ENCODE measurements at places on chromosomes 2 and 18. TPM values are rescaled to one million over a fixed set of nuclear protein-coding genes. Genes with fewer than 3 reads are reported as not detected.
A peak's percentile ranks its signal among the peaks of the same experiment; 100 is the strongest.

LRRFIP1 gene
- total RNA-seq = 76.9 TPM

- peak; percentile 86 for DNase-seq
Observed at GRCh38 chr2:112869258-112869842, 32.8 kb upstream of the IL1B start.

DNA sequence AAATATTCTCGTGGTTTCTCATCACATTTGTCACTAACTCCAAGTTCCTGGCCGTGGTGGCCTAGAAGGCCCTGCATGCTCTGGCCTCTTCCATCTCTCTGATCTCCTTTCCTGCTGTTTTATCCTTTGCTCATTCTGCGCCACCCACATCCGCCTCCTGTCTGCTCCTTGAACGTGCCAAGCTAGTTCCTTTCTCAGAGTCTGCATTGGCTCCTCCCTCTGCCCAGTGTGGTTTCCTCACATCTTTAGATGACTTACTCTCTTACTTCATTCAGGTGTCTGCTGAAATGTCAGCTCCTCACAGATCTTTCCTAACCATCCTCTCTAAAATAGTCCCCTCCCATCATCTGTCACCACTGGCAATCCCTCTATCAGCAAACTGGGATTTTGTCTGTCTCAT, 158.6 kb upstream of the RBMS1 start:
- no peak for DNase-seq

DNA sequence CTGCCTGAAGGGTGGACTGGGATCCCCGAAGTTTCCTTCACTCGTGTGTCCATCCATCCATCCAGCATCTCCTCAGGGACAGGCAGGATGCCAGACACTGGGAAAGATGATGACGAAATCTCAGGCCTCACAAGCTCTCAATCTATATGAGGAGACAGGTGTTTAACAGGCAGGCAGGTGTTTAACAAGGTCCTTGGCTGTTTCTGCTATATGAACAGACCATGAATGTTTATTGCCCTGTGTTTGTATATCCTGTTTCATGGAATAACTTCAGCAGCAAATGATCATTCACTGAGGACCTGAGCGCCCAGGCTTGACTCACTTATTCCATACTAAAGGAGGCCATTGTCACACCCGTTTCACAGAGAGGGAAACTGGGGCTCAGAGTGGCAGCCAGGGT, 685.8 kb upstream of the HS6ST1 start:
- DNase-seq = no peak

DNA sequence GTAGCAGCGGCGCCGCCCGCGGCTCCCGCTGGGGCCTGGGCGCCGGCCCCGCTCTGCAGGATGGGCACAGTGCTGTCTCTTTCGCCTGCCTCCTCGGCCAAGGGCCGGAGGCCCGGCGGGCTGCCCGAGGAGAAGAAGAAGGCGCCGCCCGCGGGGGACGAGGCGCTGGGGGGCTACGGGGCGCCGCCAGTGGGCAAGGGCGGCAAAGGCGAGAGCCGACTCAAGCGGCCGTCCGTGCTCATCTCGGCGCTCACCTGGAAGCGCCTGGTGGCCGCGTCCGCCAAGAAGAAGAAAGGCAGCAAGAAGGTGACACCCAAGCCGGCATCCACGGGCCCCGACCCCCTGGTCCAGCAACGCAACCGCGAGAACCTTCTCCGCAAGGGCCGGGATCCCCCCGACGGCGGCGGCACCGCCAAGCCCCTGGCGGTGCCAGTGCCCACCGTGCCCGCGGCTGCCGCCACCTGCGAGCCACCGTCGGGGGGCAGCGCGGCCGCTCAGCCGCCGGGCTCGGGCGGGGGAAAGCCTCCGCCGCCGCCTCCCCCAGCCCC, 369 bp downstream of the CDK5R2 start:
- DNase-seq = no peak

GRCh38 chr2:17228461-17228860, 289.8 kb downstream of the RAD51AP2 start:
- no peak for DNase-seq

SLC9A2 gene
- 1.4 TPM for total RNA-seq

DNA sequence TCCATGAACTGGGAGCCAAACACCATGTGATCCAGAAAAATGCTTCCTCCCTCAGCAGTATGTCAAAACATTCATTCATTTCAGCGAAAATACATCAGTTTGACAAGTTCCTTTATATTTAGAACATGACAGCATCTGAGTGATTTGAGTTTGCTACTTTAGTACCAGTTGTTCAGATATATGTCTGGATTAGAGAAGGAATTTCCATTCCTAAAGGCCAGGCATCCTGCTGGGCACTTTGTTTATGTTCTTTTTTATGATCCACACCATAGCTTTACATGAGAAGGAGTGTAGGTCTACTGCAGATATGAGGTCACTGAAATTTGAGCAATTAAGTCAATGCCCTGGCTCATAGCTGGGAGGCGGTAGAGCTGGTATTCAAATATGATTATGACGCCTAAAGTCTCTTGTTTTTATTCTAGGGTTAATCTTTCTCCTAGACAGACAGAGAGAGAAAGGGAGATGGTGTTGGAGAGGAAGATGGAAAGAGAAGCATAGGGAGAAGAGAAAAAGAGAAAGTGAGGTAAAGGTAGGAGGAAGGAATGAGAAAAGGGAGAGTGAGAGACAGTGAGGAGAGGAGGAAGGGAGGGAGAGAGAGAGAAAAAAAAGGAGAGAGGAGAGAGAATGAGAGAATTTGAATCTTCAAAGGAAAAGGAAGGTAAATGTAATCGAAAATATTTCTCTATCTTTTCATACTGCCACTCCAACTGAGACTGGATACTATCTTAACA, 839.5 kb upstream of the FANCL start:
- DNase-seq = no peak

CCBE1 gene
- total RNA-seq = 0.84 TPM

DNA sequence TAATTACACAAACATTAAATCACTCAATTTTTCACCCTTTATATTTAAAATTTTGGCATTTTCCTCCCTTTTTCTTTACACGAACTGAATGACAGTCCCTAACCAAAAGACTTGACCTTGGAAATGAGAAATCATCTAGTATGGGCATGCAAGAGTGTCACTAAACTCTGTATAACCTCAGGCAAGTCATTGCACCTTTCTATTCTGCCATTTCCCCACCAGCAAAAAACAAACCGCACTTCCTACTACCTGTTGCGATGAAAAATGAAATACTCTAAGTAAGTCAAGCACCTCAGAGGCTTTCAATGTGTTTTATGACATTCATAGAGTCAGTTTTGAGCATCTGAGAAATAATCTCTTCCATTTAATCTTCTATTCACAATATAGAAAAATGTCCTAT, 44.1 kb downstream of the ANKRD44 start:
- no peak for DNase-seq

DCDC2C gene
- not detected for total RNA-seq

DNA sequence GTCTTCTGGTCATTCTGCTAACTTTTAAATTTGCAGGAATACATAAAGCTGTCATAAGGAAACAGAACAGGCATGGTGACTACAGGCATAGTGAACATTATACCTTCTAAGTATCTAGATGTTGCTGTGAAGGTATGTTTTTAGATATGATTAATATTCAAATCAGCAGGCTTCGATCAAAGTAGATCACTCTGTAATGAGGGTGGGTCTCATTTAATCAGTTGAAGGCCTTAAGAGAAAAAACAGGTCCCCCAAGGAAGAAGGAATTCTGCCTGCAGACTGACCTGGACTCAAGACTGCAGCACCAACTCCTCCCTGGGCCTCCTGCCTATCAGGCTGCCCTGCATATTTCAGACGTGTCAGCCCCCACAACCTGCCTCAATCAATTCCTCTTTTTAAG, 104.0 kb downstream of the L3MBTL4 start:
- no peak for DNase-seq

GRCh38 chr2:160917850-160918249, 242.4 kb upstream of the TANK start:
- DNase-seq = no peak

GRCh38 chr18:74507927-74508326, 11.8 kb downstream of the CNDP2 start:
- DNase-seq = no peak

- no peak for DNase-seq
Observed at GRCh38 chr18:59768409-59768808, 71.2 kb upstream of the CCBE1 start.

SPHKAP gene
- not detected for total RNA-seq

DNA sequence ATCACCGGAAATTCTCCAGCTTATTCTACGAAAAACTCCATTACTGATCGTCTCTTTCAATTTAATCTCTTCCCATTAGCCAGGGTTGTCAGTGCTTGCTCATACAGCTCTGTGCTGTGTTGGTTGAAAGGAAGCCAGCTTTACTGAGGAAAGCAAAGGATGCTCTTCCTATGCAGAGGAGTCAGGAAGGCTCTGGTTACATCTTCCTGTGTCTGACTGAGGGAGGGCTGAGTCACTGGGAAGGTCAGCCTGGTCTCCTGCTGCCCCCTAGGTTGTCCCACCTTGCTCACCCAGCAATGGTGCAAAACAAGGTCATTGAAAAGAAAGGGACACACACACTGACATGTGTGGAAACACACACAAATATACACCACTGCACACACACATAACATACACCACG, 975.6 kb downstream of the DCDC2C start:
- DNase-seq = no peak

- DNase-seq = no peak
Observed at GRCh38 chr18:10130606-10131005, 216.8 kb downstream of the VAPA start.

PJVK gene
- 2.6 TPM for total RNA-seq

DNA sequence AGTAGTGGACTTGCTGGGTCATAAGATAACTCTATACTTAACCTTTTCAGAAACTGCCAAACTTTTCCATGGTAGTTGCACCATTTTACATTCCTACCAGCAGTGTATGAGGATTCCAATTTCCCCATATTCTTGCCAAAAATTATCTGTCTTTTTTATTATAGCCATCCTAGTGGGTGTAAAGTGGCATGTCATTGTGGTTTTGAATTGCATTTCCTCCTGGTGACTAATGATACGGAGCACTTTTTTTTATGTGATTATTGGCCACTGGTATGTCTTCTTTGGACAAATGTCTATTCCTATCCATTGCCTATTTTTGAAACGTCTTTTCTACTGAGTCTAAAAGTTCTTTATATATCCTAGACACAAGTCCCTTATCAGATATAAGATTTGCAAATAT, 44.3 kb downstream of the CACNB4 start:
- peak; percentile 36 for DNase-seq

DNA sequence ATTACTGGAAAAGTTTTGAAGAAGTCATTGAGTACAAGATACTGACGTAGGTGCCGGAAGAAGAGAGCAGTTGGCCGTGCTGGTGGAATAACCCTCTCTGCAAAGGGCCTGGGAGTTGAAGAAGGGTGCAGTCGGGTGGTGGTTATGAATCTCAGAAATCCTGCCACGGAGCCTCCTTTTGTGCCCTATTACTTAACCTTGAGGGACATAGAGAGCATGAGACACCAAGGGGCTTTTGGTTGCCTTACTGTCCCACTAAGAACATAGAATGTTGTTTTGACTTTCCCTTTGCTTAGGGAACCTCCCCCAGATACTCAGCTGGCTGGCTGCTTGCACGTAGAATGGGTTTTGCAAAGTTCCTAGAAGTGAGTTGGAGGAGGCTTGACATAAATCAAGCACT, 1.3 kb upstream of the CD28 start:
- DNase-seq = no peak

USP37 gene
- total RNA-seq = 23.5 TPM

PDE1A gene
- 0.12 TPM for total RNA-seq

EVA1A gene
- 2.8 TPM for total RNA-seq

DNA sequence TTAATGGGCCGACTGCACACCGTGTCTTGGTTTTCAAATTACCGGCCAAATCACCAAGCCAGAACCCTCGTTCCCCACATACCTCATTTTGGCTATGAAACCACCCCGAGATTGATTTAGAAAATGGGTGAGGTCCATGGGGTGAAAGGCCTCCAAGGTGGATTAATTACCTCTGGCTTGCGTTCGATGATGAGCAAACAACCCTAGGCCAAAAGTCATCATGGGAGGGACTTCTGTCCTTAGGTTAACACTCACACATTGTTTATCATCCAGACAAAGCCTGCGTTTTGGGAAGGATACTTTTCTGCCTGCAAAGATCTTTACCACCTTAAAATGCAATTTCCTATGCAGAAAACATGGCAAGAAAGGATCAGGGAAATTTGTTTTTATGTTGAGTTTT, 48.5 kb downstream of the GALR1 start:
- DNase-seq = no peak

ZNF519 gene
- total RNA-seq = 6.5 TPM

GRCh38 chr2:88591698-88592097, 35.6 kb downstream of the EIF2AK3 start:
- DNase-seq = no peak

DNA sequence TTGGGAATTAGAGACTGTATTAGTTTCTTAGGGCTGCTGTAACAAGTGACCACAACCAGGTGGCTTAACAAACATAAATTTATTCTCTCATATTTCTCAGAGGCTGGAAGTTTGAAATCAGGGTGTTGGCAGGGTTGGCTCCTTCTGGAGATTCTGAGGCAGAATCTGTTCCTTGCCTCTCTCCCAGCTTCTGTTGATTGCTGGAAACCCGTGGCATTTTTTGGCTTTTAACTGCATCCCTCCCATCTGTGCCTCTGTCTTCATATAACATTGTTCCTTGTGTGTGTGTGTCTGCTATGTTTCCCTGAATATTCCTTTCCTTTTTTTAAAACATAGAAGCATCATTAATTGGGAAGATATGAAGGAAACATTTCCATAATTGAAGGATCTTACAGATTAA, 448.1 kb upstream of the DCC start:
- DNase-seq = no peak

GRCh38 chr2:126653109-126653508, 2.8 kb upstream of the GYPC start:
- no peak for DNase-seq

GRCh38 chr2:216519154-216519762, 20.6 kb downstream of the RPL37A start:
- DNase-seq = peak; percentile 67

UGT1A3 gene
- total RNA-seq = not detected

DNA sequence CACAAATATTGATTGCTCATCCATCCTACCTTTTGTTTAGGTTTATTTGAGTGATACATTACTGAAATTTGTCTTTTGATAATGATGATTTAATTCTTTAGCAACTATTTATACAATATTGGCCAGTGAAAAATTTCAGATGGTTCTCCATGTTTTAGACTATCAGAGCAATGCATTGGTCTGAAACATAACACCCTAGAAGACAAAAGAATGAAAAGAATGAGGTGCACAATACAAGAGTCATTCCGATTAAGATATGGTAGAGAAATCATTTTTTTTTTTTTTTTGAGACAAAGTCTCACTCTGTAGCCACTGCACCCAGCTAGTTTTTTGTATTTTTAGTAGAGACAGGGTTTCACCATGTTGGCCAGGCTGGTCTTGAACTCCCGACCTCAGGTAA, 197.4 kb upstream of the FAM98A start:
- DNase-seq = no peak

DNA sequence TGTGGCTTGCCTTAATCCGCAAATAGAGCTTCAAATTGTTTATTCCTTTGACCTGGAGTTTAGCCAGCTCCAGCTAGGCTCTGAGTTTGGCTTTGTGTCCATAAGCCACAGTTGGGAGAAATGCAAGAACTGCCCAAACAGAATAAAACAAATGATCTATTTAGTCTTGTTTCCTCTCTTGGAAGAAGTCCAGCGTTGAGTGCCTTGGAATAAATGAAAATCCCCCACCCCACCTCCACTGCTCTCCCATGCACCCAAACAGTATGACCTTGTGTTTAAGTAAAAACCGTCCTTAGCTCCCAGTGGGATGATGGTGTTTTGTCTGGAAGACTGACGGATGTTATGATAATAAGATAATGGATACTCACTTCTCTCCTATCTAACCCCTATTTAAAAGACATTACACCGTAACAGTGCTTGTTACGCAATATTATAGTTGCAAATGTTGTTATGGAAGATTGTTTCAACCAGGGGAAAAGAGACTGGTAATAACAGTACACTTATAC, 3.2 kb upstream of the SERPINE2 start:
- DNase-seq = no peak

INHBB gene
- 0.27 TPM for total RNA-seq
